ENCODE measurements at places on chromosomes 4 and X.

DNA sequence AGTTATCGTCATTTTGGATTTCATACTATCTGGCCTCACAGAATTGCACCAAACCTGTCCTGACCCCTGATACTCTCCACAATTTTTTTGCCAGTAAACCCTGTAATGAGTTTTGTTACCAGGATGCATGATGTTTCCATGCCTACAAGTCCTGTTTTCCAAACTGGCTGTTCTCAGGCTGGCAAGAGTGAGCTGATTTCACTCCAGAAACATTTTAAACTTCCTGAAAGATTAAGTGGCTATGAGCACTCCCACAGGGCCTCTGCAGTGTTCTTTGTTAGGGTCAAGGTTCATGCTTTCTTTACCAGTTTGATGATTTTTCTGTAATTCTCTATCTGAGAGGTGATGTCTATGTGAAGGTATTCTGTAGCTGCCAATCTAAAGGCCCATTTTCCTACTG is 31.7 kb upstream of the PDLIM3 start:
- peak; percentile 72 for DNase-seq

- no peak for DNase-seq
Observed at GRCh38 chr4:98343626-98344025, 82.4 kb downstream of the RAP1GDS1 start.

DNA sequence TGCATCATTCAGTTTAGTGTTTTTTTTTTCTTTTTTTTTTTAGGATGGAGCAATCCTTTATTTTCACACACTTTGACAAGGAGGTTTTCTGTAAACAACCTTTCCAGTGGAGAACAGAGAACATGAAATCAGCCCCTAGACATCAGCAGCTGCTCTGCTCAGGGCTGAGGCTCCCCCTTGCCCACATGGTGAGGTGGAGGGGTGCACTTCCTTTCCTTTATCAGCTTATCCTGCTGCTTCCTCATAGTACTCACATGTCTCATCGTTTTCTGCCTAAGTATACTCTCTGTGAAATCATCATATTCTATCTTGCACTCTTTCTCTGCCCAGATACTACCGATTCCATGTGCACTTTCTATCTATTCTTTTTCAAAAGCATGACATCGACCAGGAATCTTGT is 47.6 kb upstream of the PRSS12 start:
- DNase-seq, result no peak

DNA sequence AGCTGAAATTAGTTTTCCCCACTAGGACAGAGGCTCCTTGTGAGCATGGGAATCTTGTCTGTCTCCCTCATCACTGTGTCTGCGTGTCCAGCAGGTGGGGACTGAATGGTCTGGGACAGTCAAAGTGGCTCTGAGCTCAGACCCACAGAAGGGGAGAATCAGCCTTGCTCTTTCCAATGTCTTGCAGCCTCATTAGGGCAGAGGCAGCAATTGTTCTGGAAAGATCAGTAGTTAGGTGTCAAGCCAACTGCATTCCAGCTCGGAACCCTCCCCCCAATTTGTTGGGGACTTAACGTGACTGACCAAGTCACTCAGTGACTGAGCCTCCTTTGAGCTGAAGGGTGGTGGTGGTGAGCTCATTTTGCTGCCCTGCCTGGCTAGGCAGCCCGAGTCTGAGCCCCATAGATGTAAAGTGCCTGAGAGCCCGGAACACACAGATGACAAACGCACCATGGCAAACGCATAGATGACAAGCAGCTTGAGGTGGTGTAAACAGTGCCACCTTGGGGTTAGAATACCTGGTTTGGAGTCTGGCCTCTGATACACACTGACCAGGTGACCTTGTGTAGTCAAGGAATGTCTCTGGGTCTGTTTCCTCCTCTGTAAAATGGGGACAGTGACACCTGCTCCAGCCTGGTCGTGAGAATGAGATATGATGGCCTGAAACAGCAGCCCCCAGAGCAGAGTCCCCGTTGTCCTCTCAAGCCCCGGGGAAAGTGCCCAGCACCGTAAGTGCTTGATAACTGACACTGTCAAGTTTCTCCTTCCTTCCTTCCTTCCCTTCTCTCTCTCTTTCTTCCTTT is 2.7 kb upstream of the SORCS2 start:
- DNase-seq, result no peak

GRCh38 chr4:38529189-38530115 is 134.5 kb upstream of the KLF3 start:
- no peak for DNase-seq
